ENCODE measurements at places on chromosomes 2 and 18. TPM values are rescaled to one million over a fixed set of nuclear protein-coding genes. Genes with fewer than 3 reads are reported as not detected.

DNA sequence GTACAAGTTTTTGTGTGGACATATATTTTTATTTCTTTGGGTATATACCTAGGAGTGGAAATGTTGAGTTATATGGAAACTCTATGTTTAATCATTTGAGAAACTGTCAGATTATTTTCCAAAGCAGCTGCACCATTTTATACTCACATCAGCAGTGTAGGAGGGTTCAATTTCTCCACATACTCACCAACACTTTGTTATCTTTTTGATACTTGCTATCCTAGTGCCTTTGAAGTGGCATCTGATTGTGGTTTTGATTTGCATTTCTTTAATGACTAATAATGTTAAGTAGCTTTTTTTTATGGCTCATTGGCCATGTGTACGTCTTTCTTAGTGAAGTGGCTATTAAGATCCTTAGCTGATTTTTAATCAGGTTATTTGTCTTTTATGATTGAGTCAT is 64.7 kb upstream of the SLC8A1 start:
- no peak overlapping the region for H3K4me3 ChIP-seq
- H3K4me1 ChIP-seq = no peaks in the 10 kb centered on the region
- no peaks in the 10 kb centered on the region for H3K36me3 ChIP-seq

- peaks cover 2% of the 10 kb centered on the region for H3K4me1 ChIP-seq
- H3K36me3 ChIP-seq = no peaks in the 10 kb centered on the region
- no peak overlapping the region for H3K4me3 ChIP-seq
Measured at GRCh38 chr2:109554758-109555157, 59.0 kb downstream of the SEPTIN10 start.

DNA sequence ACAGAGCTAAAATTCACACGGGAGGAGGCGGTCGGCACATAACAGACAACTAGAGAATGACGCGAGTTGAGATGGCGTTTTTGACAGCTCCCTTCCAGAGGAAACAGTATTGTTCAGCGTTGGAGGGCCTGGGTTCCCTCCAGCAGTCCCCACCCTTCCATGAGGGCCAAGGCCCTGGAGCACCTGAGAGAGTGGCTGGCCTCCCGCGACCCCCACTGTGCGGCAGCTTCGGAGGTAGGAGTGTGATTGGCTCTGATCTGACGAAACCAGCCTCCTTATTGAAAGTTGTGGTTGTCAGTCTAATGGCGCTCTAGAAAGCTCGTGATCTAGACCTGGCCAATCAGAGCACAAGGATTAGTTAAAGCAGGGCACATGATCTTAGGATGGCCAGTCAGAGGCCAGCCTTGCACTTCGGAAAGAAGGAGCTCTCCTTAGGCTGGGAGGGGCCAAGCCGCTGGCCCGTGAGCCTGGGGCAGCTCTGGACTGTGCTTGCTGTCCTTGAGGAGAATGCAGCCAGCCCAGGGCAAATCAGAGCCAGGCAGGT is 104.5 kb upstream of the CELF4 start:
- DNase-seq = no peak
- H3K4me1 ChIP-seq = no peaks in the 10 kb centered on the region
- no peaks in the 10 kb centered on the region for H3K36me3 ChIP-seq
- no peak overlapping the region for H3K27ac ChIP-seq
- no peak overlapping the region for H3K4me3 ChIP-seq

DNA sequence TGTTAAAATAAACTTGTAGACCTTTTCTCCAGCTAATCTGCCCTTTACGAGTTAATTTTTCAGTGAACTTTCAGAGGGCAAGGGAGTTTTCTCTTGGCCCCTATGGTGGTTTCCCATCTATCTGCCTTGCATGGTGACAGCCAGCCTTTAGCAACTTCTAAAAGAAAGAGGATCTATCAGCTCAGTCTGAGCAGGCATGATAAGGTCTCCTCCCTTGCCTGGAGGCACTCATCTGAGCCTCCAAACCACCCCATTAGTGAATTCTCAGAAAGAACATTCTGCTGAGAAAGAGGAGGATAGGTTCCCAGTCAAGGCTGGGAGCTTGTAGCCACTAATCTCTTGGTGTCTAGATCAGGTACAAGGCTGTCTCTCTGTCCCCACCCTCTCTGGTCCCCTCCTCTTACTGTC is 10.7 kb upstream of the GYPC start:
- no peaks in the 10 kb centered on the region for H3K4me1 ChIP-seq
- no peak for DNase-seq
- peaks cover 4% of the 10 kb centered on the region for H3K27me3 ChIP-seq
- H3K4me3 ChIP-seq = no peak overlapping the region

DNA sequence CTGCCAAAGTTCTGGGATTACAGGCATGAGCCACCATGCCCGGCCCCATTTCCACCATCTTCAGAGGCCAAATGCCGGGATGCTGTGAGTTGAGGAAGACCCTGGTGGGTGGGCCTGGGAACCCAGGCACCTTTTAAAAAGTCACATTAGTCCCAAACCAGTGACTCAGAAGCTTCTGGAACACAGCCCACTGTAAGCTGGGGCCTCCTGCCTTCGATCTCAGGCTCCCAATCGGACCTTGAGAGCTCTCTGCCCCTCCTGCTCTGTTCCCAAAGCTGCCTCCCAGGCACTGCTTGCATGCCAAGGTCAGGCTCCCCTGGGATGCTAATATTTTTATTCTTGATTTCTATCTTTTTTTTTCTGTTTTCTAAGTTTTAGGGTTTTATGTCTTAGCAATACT is 4.2 kb downstream of the ADCY3 start:
- H3K4me1 ChIP-seq = peaks cover 32% of the 10 kb centered on the region
- peaks cover 1% of the 10 kb centered on the region for H3K27me3 ChIP-seq
- DNase-seq = no peak

- no peak overlapping the region for H3K27ac ChIP-seq
- DNase-seq = no peak
- H3K36me3 ChIP-seq = no peaks in the 10 kb centered on the region
Measured at GRCh38 chr2:156005999-156006712, 326.4 kb downstream of the NR4A2 start.

DNA sequence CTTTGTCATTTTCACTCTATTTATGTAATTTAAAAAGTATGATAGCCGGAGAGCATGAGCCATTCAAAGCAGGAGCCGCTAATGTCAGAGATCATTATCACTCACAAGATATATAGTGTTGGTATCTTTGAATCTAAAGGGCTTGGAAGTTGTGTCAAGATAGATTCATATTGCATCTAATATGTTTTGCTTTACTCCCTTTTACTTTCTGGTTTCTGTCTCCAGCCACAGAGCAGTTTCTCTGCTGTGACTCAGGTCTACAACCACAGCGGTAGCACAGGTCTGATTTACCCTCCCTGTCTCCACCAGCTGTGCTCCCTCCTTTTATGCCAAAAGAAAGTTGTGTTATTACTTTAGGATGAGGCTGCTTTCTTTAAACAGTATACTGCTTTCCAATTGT is 424.0 kb downstream of the ARHGAP15 start:
- H3K4me3 ChIP-seq = no peak overlapping the region
- H3K4me1 ChIP-seq = peaks cover 10% of the 10 kb centered on the region
- no peak for DNase-seq
- no peaks in the 10 kb centered on the region for H3K27me3 ChIP-seq

DNA sequence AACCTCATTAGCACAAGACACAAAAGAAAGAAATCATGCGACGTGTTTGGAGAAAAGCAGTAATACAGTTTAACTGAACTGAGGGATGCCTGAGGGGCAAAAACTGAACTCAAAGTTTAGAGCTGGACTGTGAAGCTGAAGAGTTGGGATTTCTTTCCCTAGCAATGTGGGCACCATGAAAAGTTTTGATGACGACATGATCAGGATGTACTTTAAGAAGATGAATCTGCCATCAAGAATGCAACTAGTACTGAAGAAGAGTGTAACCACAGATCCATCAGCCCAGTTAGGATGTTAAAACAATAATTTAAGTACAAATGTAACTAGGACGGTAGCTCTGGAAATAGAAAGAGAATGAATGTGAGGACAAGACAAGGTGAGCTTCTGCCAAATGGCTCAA is 196.2 kb downstream of the VWC2L start:
- H3K36me3 ChIP-seq = no peaks in the 10 kb centered on the region
- H3K4me1 ChIP-seq = no peaks in the 10 kb centered on the region
- H3K4me3 ChIP-seq = no peak overlapping the region
- H3K27me3 ChIP-seq = no peaks in the 10 kb centered on the region
- peak; percentile 9 for DNase-seq
- no peak overlapping the region for H3K27ac ChIP-seq

ASIC4 gene
- total RNA-seq = not detected

ZNF521 gene
- not detected for total RNA-seq

GRCh38 chr2:26454561-26455001 is 23.3 kb downstream of the OTOF start:
- peaks cover 13% of the 10 kb centered on the region for H3K27me3 ChIP-seq
- no peaks in the 10 kb centered on the region for H3K36me3 ChIP-seq
- no peak for DNase-seq

SEPTIN10 gene
- total RNA-seq = 0.14 TPM

MAP3K19 gene
- not detected for total RNA-seq

GRCh38 chr2:45233301-45233700 is 224.0 kb upstream of the SIX2 start:
- H3K27ac ChIP-seq = no peak overlapping the region
- peaks cover 6% of the 10 kb centered on the region for H3K4me1 ChIP-seq
- peaks cover 16% of the 10 kb centered on the region for H3K27me3 ChIP-seq
- no peak for DNase-seq

- H3K4me1 ChIP-seq = peaks cover 49% of the 10 kb centered on the region
- H3K4me3 ChIP-seq = no peak overlapping the region
- no peaks in the 10 kb centered on the region for H3K27me3 ChIP-seq
- H3K36me3 ChIP-seq = peaks cover 64% of the 10 kb centered on the region
- peak overlapping the region; percentile 14 for H3K27ac ChIP-seq
Measured at GRCh38 chr2:216183462-216183861, 74.3 kb downstream of the XRCC5 start.

- H3K4me3 ChIP-seq = no peak overlapping the region
- H3K4me1 ChIP-seq = peaks cover 38% of the 10 kb centered on the region
- peaks cover 7% of the 10 kb centered on the region for H3K27me3 ChIP-seq
- H3K36me3 ChIP-seq = no peaks in the 10 kb centered on the region
- no peak overlapping the region for H3K27ac ChIP-seq
Measured at GRCh38 chr2:144456680-144457079, 63.2 kb downstream of the ZEB2 start.

HOXD13 gene
- total RNA-seq = not detected

EIPR1 gene
- 47.6 TPM for total RNA-seq

DNA sequence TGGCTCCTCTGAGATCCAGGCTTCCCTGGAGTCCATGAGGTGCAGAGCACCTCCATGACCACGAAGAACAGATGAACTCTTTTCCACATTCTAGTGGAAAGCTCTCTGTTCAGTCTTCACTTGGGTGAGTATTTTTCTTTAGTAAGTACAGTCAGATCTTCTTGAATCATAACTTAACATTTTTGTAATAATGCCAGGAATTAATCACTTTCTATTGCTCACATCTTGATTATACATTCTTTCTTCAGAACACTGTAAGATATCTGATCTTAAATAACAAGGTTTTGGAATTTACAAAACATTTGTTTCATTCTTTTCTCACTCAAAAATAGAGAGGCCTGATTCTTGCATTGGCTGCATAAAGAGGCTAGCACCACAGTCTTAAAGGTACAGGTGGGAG is 45.4 kb upstream of the RND3 start:
- no peaks in the 10 kb centered on the region for H3K4me1 ChIP-seq
- DNase-seq = no peak
- no peaks in the 10 kb centered on the region for H3K27me3 ChIP-seq
- H3K27ac ChIP-seq = no peak overlapping the region
- no peaks in the 10 kb centered on the region for H3K36me3 ChIP-seq

RFX8 gene
- 0.49 TPM for total RNA-seq

DNA sequence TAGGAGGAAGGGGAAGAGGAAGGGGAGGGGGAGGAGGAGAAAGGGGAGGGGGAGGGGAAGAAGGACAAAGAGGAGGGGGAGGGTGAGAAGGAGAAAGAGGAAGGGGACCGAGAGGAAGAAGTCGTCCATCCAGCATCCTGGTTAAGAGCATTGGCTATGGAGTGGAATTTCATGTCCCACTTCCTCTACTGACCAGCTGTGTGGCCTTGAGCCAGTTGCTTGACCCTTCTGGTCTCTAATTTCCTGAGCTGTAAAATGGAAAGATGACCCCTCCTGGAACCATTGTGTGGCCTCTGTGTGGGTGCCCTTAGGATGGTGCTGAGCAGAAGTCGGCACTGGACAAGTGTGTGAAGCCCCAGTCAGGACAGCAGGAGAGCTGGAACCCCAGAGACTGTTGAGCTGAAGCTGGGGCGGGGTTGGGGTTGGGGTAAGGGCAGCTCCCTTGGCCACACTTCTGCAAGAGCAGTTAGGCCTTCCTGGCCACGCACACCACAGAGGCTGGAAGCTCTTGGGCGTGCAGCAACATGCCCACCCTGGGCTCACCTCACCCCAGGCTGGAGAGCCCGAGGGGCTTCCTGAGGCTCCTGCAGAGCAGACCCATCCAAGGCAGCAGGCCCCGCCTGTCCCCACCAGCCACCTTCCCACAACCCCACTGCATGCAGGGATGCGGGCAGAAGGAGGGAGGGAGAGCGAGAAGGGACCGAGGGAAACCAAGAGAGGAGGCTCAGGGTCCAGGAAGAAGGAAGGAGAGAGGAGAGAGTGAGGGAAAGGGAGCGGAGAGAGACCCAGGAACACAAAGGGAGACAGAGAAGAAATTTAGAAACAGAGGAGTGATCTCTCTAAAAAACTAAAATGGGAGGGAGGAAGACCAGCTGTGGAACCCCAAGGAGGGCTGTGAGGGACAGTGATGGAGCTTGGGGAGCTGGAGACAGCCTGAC is 16.2 kb downstream of the ADRA2B start:
- no peaks in the 10 kb centered on the region for H3K4me1 ChIP-seq
- H3K36me3 ChIP-seq = peaks cover 1% of the 10 kb centered on the region
- no peak for DNase-seq
- H3K27me3 ChIP-seq = peaks cover 8% of the 10 kb centered on the region
- H3K4me3 ChIP-seq = no peak overlapping the region

RTTN gene
- 28.2 TPM for total RNA-seq

ANKRD23 gene
- 8.4 TPM for total RNA-seq

TRAF3IP1 gene
- total RNA-seq = 12.7 TPM

DNA sequence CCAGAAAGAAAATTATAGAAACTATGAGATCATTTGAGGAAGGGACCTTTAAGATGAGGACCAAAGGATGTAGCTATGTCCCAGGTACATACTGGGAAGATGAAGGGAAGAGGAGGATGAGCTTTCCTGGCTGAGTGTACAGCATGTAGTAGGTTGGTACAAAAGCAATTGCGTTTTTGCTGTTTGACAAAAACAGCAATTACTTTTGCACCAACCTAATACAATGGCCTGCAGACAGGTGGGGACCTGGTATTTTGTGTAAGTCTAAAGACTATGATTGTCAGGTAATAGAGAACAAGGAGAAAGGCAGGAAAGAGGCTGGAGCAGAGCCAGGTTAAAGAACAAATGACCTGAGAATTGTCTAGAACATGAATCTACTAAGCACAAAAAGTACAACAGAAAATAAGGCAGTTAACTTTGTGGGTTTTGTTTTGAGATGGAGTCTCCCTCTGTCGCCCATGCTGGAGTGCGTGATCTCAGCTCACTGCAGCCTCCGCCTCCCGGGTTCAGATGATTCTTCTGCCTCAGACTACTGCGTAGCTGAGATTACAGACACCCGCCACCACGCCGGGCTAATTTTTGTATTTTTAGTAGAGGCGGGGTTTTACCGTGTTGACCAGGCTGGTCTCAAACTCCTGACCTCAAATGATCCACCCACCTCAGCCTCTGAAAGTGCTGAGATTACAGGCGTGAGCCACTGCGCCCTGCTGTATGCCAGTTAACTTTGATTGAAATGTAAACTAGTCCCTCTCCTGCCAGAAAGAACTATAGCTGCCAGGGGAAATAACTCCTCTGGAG is 3.2 kb upstream of the TGOLN2 start:
- no peak overlapping the region for H3K27ac ChIP-seq
- peaks cover 10% of the 10 kb centered on the region for H3K4me1 ChIP-seq
- H3K4me3 ChIP-seq = no peak overlapping the region
- H3K27me3 ChIP-seq = no peaks in the 10 kb centered on the region

GRCh38 chr2:36800381-36800780 is 103.9 kb downstream of the VIT start:
- H3K4me1 ChIP-seq = peaks cover 23% of the 10 kb centered on the region
- H3K27me3 ChIP-seq = peaks cover 19% of the 10 kb centered on the region
- no peak overlapping the region for H3K4me3 ChIP-seq
- DNase-seq = peak; percentile 58
- H3K27ac ChIP-seq = peak overlapping the region; percentile 41
